NCI-H2227 treated with DMSO at 0.1 percent for 48 hours (cell line): ENCODE measurements at places on chromosomes 16 and 17.

DNA sequence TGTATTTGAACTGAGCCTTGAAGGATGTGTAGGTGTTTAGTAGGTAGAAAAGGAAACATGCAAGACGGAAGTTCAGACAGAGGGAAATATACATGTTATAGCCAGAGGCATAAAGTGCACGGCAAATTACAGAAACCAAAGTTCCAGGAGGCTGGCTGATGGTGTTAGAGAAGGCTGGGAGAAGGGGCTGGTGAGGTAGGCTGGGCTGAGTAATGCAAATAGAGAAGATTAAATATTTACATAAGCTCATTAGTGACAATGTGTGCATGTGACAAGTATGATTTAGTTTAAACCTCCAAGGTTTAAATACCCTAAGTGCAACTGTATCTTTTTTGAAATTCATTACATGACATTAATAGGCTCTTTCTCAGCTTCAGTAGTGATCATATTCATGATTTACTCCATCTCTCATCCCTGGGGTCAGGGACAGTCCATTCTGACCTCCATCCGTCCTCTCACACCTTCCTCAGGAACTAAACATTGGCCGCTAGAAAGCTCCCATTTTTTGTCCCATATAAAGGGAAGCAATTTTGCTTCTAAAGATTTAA lies 399.8 kb upstream of the SALL1 start:
- no peak for DNase-seq

DNA sequence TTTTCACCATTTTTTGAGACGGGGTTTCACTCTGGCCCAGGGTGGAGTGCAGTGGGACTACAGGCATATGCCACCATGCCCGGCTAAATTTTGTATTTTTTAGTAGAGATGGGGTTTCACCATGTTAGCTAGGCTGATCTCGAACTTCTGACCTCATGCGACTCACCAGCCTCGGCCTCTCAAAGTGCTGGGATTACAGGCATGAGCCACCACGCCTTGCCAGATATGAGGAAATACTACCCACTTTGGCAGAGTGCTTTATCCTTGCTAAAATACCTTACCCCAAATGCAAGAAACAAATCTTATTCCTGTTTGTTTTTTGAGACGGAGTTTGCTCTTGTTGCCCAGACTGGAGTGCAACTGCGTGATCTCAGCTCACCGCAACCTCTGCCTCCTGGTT lies 62.9 kb upstream of the MGAT5B start:
- DNase-seq, result no peak

DNA sequence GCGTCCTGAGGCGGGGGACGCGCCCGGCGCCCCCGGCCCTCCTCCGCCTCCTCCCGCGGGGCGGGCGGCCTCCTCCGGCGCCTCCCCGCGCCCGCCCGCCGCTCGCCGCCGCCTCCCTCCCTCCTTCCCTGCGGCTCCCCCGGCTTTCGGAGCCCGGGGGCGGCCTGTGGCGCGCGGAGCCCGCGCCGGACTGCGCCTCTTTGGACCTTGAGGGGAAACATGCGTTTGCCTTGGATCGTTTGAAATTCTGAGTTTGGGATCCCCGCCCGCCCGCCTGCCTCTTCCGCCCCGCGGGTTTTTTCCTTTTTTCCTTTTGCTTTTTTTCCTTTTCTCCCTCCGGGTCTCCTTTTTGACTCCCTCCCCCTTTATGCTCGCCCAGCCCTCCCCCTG lies 390 bp downstream of the ZNRF1 start:
- no peak for DNase-seq

- DNase-seq, result no peak
Measured at GRCh38 chr17:13584701-13585080, 17.0 kb downstream of the HS3ST3A1 start.

- no peak for DNase-seq
Measured at GRCh38 chr17:74994440-74994839, 7.0 kb downstream of the CDR2L start.
